ENCODE measurements at places on chromosomes 2 and 18.

GRCh38 chr2:171308280-171309054, 125.3 kb downstream of the METTL8 start:
- DNase-seq = no peak

GRCh38 chr2:45812011-45812500, 160.6 kb downstream of the PRKCE start:
- no peak for DNase-seq

- no peak for DNase-seq
Observed at GRCh38 chr2:240999873-241000541, 1.6 kb downstream of the SNED1 start.

GRCh38 chr2:98959810-98960507, 23.9 kb upstream of the CRACDL start:
- DNase-seq = no peak

- no peak for DNase-seq
Observed at GRCh38 chr2:159155791-159156190, 130.7 kb downstream of the WDSUB1 start.

DNA sequence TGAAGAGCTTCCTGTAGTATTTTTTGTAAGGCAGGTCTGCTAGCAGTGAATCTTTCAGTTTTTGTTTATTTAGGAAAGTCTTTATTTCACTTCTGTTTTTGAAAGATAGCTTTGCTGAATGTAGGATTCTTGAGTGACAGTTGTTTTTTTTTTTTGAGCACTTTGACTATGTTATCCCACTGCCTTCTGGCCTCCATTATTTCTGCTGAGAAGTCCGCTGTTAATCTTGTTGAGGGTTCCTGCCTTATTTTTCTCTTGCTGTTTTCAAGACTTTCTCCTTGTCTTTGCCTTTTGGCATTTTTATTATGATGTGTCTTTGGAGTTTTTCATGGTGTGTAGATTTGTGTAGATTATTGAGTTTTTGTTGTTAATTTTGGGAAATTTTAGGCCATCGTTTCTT, 21.9 kb downstream of the RBFA start:
- no peak for DNase-seq

- no peak for DNase-seq
Observed at GRCh38 chr18:12011199-12011956, 30.1 kb downstream of the IMPA2 start.

- no peak for DNase-seq
Observed at GRCh38 chr18:57475903-57476302, 40.7 kb downstream of the ONECUT2 start.

GRCh38 chr2:45469314-45470099, 141.6 kb downstream of the SRBD1 start:
- DNase-seq = peak; percentile 63

GRCh38 chr2:41711736-41712135, 336.1 kb upstream of the PKDCC start:
- no peak for DNase-seq

DNA sequence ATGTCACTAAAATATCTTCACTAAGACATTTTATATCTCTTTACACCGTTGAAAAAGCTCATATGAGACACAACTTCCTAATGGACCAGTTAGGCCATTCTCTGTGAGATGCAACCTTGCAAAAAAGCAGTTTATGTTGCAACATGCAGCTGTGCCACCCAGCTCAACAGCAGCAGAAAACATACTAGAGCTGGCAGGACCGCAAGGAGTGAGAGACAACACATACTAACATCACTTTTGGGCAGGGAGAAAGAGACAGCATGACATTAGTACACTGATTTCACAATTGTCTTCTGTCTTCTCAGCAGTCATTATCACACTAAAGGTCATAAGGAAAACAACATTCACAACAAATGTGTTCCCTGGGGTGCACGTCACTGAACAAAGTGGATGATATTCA, 122.9 kb downstream of the EPB41L3 start:
- DNase-seq = no peak

- no peak for DNase-seq
Observed at GRCh38 chr2:134110532-134110931, 143.3 kb upstream of the MGAT5 start.

Measured in NCI-H1092 treated with DMSO at 0.1 percent for 48 hours (cell line).